CD4-positive, alpha-beta T cell treated with Interleukin-10 for 1 hour (primary cell): ENCODE measurements at places on chromosomes 2 and 18.

- DNase-seq = no peak
These were observed 1.8 kb downstream of the RNF138 start for GRCh38 chr18:32093523-32093922.

GRCh38 chr2:39871291-39871761, 92.3 kb upstream of the THUMPD2 start:
- DNase-seq = no peak

DNA sequence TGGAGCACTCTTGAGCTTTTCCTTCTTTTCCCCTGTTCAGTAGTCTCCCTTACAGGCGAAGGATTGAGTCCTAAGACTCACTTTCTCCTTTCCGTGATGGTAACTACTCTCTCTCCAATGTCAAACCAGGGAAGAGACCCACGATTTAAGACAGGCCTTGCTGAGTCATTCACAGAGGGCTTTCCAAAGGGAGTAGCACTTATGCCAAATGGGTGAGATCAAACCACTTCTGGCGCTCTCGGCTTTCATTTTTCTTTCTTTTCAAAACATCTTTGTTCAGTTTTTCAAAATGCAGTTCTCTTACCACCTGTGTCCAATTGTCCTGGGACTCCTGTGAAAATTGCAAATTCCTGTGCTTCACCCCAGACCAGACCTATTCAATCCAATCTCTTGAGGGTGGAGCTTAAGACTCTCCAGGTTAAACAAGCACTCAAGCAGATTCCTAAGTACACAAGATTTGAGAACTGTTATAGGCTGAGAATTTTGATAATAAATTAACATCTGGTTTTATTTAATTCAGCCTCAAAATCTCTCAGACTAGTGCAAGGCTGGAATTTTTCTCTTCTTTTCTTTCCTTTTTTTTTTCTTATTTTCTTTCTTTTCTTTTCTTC, 14.4 kb upstream of the MRPL19 start:
- no peak for DNase-seq

DNA sequence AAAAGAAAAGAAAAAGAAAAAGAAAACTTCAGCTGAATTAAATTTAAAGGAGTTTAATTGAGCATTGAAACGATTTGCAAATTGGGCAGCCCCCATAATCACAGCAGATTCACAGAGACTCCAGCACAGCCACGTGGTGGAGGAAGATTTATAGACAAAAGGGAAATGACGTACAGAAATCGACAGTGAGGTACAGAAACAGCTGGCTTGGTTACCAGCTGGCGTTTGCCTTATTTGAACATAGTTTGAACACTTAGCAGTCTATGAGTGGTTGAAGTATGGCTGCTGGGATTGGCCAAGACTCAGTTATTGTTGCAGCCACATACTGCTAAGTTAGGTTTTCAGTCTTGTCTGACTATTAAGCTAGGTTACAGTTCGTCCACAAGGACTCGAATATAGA, 312.2 kb upstream of the SLC14A2 start:
- DNase-seq = no peak
